ENCODE measurements at places on chromosomes 11 and 22.

- DNase-seq, result no peak
Measured at GRCh38 chr11:62999649-63000048, 14.9 kb upstream of the SLC22A6 start.

DNA sequence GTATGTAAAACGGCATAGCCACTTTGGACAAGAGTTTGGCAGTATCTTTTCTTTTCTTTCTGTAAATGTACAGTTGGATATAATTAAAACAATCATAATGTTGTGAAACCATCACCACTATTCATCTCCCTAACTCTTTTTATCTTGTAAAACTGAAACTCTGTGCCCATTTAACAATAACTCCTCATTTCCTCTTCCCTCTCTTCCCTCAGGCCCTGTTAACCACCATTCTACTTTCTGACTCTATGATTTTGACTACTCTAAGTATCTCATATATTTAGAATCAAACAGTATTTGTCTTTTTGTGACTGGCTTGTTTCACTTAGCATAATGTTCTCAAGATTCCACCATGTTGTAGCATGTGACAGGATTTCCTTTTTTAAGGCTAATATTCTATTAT, 10.2 kb downstream of the SCUBE2 start:
- no peak for DNase-seq

DNA sequence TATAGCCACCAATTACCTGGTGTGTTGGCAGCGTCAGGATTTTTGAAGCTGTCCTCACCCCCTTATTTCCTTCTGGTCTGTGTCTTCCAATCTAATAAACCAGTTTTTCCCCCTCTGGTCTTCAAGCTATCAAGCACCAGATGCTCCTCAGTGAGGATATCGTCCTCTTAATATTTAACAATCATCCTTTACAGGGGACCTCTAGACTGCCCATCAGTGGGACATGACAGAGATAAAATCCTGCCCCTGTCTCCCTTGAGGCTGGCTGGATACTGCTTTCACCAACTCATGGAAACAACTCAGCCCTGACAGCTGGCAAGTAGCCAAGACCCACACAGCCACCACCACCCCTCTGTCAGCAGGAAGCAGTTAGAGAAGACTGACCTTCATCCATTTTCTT, 421.0 kb upstream of the API5 start:
- no peak for DNase-seq

DNA sequence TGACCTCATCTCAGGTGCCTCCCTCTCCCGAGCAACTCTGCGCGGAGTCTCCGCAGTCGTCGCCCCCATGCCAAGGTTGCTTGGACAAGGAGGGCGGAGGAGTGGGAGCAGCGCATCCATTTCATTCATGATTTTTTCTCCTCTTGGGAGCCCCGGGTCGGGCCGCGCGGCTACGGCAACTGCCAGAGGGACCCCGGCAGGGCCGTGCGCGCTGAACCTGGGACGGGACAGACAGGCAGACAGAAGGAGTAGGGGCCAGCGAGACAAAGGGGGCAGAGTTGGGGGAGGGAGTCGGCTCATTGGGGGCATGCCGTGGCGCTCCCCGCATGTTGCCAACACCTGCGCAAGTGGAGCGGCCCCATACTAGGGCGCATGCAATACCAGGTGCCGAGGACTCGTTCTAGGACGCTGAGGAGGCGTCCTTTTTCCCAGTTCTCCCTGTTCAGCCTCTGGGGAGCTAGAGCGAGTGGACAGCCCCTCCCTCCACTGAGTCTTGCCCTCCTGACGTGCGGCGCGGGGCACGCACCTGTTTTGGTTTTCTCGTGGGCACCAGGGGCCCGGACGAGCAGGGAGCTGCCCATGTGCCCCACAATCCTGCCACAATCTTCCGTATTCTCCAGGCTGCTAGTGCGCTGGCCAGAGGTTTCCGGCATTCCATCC, 501 bp upstream of the PTPN5 start:
- no peak for DNase-seq

DNA sequence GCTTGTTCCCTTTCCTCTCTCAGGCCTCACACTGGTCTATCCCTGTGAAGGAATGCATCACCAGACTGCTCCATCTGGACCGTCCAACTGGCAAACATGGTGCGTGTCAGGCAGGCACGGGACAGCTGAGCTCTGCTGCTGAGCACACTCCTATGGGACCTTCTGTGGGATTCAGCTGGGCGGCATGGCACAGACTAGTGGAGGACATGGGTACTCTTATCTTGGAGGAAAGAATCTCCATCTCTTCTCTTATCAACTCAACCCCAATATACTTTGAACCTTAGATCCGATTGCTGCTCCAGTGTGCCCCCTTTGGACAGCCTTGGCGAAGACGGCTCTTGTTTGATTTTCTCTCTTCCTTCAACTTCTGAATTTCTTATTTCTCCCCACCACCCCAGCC, 593.6 kb downstream of the ETS1 start:
- DNase-seq, result no peak

DNA sequence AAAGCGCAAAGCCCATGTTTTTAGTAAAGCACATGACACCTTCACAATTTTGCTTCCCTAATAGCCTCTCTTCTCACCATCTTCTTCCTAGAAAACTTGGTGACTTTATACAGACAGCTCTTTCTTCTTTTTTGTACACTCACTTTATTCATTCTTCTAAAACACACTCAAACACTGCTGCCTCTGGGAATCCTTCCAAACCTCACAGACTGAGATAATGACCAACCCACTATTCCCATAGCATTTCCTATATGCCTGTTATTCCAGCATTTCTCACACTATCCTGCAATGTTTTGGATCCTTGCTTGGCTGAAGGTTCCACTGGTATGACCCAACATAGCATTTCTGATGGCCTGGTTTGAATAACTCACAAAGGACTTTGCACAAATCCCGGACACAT, 442.1 kb upstream of the CCDC90B start:
- no peak for DNase-seq

DNA sequence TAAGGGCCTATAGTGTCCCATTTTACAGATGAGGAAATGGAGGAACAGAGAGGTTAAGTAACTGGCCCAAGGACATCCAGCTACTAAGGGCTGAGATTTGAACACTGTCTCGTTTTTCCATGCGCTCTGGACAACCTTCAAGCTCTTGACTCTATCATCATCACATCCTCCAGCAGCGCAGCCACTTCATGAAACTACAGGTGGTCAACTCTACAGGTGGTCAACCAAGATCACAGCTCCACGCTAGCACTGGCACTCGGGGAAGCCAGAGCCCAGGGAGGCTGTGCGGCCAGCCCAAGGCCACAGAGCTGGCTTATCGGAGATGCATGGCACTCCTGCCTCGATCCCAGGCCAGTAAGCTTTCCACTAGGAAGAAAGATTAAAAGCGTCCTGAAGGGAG, 40.0 kb downstream of the PHF21B start:
- no peak for DNase-seq

DNA sequence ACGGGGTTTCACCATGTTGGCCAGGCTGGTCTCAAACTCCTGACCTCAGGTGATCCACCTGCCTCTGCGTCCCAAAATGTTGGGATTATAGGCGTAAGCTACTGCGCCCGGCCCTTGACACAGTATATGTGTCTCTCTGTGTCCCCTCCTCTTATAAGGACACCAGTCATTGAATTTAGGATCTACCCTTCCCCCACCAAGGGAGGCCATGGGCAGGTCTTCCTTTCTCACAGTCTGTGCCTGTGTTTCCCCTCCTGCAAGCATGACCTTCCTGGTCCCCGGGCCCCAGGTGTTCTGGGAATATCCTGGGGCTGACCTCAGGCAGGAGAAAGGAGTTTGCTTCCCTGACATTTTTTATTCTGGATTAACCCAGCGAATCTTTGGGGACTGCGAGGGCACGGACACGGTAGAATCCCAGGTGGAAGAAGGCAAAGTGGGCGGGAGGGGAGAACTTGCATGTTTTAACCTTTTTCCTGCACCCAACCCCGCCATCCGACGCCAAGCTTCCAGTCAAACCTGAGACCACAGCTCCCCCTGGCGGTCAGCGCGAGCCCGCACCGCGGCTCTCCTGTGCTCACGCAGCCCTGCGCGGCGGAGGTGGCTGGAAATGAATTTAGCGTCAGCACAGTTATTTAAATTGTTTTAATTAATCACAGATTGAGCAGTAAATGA, 42.1 kb upstream of the ISX start:
- DNase-seq, result peak; percentile 36

GRCh38 chr22:41237036-41237706, 3.6 kb downstream of the CHADL start:
- DNase-seq, result no peak

DNA sequence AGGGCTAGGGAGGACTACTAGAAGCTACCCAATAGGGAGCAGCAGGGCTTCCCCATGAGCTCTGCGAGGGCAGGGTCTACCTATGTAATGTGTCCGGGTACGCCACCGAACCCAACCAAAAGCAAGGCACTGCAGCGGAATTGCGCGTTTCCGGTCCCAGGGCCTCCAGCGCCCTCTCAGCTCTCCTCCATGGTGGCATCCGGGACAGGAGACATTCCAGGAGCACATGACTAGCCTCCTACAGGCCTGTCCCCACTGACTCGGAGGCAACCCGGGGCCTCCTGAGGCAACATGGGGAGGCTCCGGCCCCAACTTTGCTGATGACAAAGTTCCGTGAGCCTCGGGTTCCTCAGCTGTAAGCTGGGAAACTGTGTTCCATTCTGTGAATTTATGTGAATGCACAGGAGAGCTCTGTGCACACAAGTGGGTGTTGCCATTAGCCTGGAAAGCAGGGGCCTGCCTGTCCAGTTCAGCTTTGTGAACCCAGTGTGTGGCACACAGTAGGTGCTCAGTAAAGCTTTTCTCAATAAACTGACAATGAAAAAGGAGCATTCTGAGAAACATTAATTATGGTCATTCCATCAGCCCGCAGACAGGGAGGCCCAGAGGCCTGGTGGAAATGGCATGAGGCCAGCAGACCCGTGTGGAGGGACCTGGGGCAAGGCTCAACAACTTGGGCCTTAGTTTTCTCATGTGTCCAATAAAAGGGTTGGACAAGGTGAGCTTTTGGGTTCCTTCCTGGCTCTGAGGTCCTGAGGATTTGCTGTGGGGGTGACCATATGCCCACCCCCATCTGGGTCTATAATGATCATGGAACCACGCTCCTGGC, 50.3 kb downstream of the CHRDL2 start:
- no peak for DNase-seq

GRCh38 chr11:12331239-12331874, 46.0 kb upstream of the PARVA start:
- peak; percentile 91 for DNase-seq

DNA sequence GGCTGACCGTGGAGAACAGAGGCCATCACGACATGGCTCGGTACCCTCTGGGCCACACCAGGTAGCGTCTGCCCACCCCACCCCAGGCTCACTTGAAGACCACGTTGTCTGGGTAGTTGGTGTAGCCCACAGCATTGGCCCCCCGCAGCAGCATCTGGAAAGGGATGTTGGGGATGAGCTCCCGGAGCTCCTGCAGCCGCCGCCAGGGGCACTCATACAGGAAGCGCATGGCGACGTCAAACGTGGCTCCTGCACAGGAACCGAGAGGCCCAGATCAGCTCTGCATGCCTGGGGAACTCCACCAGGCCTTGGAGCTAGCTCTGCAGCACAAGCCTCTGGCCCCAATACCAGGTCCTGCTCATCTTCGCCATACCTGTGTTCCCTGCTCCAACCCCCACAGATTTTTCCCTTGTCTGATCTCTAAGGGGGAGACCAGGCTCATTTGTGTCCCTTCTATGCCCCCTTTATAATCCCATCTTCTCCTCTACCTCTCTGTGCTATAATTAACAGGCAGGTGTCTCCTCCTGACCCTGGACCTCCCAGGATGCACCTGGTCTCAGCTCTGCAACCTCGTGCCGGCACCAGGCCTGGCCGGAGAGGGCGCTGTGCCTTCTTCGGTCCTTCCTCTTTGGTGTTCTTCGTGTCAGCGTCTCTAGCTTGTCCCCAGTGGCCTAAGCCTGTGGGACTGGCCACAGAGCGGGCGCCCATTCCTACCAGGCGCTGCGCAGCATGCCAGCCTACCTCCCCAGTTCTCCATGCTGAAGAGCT, 5.0 kb upstream of the LRFN4 start:
- DNase-seq, result no peak

GRCh38 chr11:106961518-106961917, 56.8 kb downstream of the GUCY1A2 start:
- DNase-seq, result peak; percentile 98

GRCh38 chr11:112179601-112180000, 4.3 kb downstream of the BCO2 start:
- DNase-seq, result no peak

DNA sequence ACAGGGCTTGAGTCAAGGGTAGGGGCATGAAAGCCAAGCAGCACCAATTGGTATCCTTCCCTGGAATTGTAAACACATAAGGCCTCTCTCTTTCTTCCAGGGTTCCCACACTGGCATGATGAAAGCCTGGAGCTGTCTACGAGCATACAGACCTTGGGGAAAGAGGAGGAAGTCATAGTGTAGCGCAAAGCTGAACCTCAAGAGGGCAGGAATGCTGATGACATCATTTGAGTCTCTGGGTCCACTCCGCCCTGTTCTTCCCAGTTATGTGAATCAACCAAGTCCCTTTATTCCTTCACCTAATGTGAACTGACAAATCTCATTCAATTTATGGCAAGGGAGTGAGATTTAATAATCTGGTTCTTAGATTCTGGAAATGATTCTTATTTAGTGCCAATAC, 266.4 kb upstream of the NCAM1 start:
- peak; percentile 10 for DNase-seq

DNA sequence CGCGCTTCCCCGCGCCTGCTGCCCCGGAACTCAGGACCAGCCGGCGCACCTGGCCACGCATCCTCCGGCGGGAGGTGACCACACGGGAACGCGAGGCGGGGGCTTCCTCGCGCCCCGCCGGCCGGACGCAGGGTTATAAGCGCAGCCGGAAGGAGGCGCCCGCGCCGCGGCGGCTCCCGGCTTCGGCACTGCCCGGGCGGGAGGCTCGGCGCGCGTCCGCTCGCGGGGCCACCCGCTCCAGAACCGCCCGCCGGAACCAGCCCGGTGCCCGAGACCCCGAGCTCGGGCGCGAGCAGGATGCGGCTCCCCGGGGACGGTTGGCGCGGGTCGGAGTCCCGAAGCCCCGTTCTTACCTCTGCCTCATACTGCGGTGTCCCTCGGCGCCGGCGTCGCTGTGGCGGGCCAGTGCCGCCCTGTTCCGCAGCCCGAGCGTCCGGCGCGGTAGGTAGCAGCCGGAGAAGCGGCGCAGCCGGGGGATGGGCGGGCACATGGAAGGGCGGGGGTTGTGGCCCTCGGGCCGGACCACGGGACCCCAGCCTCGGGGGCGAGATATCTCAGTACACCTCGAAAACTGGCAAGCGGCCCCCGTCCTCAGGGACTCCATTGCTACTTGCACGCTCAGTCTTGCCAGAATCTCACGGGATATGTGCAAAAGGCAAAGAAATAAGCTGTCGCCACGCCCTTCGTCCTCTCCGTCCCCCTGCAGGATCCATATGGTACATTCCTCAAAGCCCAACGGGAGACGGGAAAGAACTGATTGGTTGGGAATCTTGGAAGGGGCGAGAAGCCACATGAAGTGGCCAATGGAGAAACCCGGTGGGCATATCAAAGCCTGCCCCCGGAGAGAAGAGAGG, 23.1 kb downstream of the MICAL3 start:
- peak; percentile 99 for DNase-seq

DNA sequence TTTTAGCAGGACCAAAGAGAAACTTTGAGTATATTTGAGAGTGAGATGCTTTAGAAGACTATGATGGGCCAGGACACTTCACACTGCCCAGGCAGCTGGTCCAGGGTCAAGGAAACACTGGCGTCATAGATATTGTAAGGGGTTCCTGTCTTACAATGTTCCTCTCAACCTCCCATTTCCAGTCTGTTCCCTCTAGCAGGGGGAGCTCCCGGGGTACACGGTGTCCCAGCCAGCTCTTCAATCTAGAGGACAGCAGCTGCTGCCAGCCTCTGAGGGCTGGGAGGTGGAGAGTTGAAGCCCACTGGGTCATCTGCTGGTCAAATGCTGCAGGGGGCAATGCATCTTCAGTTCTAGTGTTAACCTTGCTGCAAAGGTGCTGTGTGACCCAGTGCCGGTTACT, 40.7 kb upstream of the TIMP3 start:
- DNase-seq, result no peak
